ENCODE measurements at places on chromosomes 5 and 9.

DNA sequence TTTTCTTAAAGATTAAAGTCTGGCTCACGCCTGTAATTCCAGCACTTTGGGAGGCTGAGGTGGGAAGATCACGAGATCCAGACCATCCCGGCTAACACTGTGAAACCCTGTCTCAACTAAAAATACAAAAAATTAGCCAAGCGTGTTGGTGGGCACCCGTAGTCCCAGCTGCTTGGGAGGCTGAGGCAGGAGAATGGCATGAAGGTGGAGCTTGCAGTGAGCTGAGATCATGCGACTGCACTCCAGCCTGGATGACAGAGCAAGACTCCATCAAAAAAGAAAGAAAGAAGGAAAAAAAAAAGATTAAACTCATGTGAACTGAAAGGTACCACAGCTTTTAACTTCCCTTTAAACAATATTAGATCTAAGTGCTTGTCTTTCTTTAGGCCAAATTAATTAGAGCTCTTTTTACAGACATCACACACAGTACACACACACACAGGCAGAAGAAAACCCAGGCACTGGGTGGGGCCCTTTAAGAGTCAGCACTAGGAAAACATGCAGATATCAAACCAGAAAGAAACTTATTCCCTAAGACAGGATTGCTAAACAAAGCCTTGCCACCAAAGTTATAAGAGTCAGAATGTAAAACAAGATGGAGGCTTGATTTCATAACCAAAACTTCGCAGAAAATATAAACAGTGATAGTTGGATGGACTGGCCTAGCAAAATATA lies 29.3 kb upstream of the UHRF2 start:
- no peak for DNase-seq

- no peak for DNase-seq
Measured at GRCh38 chr9:99962680-99963261, 56.3 kb downstream of the STX17 start.

DNA sequence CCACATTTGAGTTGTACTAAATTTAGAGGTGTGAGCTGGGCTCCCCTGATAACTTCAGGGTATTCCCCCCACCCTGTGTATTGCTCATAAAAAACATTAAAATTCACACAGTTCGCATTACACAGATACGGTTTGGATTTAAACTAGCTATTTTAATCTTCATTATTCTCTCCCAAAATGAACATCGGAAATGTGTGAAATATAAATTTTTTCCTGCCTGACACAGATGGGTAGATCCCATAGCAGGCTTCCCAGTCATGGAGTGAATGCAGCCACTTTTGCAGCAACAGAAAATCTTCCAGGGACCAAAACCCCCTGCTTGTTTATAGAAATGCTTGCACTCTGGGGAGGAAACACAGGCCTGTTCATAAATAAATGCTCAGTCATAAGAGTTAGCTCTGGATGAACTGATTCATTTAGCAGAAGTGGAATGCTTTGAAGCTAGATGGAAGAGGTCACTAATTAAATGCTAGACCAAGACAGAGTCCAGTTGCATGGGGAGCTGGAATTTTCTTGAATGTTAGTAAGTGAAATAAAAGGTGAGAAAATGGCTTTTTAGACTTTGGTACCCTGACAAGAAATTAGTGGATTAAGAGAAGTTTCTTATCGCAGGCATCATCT lies 115.6 kb downstream of the PDE8B start:
- DNase-seq: no peak

- DNase-seq: no peak
Measured at GRCh38 chr5:139222346-139222745, 24.2 kb upstream of the SIL1 start.

DNA sequence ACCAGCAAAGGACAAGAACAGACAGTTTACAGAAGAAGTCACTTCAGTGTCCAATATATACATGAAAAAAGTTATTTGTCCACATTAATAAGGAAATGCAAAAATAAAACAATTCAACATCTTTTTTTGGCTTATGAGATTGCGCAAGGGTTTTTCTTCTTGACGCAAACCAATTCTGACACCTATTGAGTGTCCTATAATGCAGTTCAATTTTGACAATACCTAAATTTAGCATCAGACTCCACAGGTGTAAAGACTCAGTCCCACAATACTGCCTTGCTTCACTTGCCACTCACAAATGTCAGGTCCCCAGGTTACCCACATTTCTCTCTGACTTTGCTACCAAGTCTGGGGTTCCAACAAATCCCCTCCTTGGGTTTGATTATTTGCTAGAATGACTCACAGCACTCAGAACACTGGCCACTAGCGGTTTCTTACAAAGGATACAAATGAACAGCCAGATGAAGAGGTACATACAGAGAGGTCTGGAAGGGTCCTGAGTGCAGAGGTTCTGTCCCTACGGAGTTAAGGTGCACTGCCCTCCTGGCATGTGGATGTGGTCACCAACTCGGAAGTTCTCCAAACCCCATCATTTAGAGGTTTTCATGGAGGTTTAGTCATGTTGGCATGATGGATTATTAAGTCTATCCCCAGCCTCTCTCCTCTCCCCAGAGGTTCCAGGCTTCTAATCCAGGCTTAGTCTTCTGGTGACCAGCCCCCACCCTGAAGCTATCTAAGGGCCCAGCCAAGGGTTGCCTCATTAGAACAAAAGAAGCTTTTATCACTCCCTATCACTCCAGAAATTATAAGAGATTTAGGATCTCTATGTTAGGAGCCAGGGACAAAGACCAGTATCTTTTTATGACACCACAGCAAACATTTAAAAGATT lies 27.0 kb upstream of the SLC22A5 start:
- DNase-seq: no peak

DNA sequence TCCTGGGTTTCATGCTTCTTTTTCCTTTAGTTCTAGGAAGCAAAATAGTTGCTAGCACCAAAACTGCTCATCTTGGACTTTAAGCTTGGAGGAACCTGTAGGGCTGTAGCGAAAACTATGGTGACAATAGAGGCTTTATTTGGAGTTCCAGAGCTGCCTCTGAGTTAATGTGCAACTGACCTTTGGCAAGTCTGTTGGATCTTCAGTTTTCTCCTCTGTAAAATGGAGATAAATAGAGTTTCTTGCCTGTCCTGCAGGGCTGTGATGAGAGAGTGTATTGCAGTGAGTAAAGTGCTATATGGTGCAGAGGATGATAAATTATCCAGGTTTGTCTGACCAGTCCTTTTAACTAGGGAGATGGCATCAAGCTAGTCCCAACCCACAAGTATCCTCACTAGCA lies 417.0 kb downstream of the MAN2A1 start:
- DNase-seq: no peak

DNA sequence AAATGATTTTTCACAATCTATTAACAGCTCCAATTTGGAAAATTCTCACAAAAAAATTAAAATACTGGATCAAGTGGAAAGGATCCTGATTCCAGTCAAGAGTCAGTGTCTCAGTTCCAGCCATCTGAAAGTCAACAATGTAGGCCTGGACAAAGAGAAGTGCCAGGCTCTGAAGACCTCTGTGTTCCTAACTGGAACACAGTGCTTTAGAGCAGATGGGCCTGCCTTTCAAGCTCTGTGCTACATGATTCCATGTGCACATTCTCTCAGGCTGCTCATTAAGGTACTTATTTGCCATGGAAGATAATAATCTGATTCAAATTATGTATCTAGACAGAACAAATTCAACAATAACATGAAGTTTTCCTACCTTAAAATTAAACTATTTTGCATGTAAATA lies 30.2 kb upstream of the ALDH1A1 start:
- no peak for DNase-seq

DNA sequence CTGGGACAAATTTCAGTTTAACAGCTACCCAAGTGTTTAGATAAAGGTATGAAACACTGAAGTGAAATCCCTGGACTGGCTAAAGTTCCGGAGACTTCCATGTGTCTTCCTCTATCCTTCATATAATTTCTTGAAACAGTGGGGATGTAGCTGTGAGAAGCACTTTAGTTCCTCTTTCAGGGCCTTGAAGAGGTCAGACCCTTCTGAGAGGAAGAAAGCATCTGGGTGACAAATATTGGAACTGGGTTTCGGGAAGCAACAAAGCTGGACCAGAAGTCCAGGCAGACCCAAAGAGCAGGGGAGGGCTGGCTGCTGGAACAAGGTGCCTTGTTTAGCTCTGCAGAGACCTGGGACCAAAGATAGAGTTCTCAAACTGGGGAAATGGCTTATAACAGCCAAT lies 75.4 kb upstream of the ZFAND5 start:
- no peak for DNase-seq

- DNase-seq: no peak
Measured at GRCh38 chr5:83222906-83223305, 145.6 kb downstream of the XRCC4 start.

GRCh38 chr5:164951570-164951969 lies 1446.2 kb downstream of the MAT2B start:
- DNase-seq: no peak

- no peak for DNase-seq
Measured at GRCh38 chr5:53008751-53009150, 19.6 kb downstream of the ITGA2 start.

DNA sequence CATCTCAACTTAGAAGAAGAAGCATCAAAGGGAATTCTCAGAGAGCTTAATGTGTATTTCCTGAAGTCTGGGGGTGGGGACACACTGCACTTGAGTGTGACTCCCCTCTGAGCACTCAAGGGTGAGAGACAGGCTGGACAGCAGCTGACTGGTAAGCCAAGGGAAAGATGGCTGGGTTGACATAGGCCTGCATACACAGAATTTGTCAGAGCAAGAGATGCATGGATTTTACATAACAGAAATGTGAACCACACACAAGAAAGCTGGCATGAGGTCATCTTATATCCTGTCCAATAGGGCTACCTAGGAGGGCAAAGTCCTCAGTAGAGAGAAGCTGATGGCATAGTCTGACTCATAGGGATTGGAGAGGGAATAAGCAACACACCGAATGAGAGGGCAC lies 114.3 kb upstream of the EPB41L4A start:
- DNase-seq: no peak

- DNase-seq: no peak
Measured at GRCh38 chr5:91643797-91644196, 260.7 kb upstream of the ARRDC3 start.

DNA sequence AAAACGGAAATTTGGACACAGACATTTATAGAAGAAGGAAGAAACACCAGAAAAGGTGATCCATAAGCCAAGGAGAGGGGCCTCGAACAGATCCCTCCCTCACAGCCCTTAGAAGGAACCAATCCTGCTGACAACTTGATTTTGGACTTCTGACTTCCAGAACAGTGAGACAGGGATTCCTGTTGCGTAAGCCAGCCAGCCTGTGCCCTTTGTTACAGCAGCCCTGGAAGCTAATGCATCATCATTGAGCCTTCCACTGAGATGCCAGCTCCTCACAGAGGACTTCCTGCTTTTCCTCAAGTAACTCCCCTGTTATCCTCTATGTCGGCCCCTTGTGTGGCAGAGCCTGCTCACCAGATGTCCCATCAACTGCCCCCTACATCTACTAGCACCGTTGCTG lies 94.1 kb downstream of the JMY start:
- no peak for DNase-seq

- no peak for DNase-seq
Measured at GRCh38 chr9:22088717-22089061, 79.6 kb upstream of the CDKN2B start.

Data from stimulated activated CD8-positive, alpha-beta memory T cell treated with anti-CD3 and anti-CD28 coated beads, Interleukin-4, amount 100 ng/mL, for 4 hours (primary cell).